T1000 (cell line): ENCODE measurements at places on chromosomes 1 and 21.

- DNase-seq = no peak
Observed at GRCh38 chr21:27572696-27573095, 605.8 kb upstream of the ADAMTS5 start.

GRCh38 chr21:32957545-32957944, 68.2 kb upstream of the OLIG2 start:
- no peak for DNase-seq

DNA sequence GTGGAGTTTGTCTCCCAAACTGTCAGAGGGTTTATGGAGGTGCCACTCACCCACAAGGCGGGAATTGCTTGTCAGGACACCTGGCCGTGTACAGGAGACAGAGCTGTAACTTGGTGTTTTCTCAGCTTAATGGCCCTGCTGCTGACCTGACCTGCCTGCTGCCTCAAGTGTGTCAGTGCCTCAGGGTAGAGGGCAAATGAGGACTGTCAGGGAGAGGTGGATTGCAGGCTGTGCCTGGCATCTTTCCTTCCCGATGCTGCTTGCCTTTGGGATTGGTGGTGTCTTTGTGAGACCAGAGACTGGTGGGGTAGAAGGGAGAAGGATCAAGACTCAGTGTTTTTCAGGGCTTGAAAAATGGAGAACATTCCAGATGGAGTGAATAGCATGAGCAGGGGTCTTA, 31.4 kb downstream of the TMEM53 start:
- DNase-seq = no peak

GRCh38 chr1:54804471-54805132, 3.5 kb upstream of the TTC22 start:
- DNase-seq = no peak

DNA sequence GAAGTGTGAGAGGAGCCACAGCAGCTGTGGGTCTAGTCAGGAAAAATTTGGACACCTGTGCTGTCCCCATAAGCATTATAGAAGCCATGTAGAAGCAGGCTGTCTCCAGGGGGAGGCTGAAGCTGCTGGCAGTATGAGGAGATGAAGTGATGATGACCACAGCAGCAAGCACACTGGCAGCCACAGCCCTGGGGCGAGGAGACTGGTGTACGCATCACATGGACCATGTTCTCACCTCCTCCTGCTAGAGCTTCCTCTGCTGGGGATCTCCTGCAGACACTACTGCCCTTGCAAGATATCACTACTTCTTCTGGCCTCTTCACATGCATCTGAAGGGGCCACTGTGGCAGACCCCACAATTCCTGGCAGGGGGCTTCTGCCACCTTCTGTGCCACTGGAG, 33.8 kb upstream of the CREG1 start:
- DNase-seq = no peak

GRCh38 chr1:245971711-245972085, 535.4 kb downstream of the SMYD3 start:
- DNase-seq = no peak

GRCh38 chr1:39431927-39432326, 59.5 kb upstream of the BMP8A start:
- DNase-seq = no peak

GRCh38 chr1:39659538-39659937, 12.4 kb downstream of the NT5C1A start:
- DNase-seq = no peak

DNA sequence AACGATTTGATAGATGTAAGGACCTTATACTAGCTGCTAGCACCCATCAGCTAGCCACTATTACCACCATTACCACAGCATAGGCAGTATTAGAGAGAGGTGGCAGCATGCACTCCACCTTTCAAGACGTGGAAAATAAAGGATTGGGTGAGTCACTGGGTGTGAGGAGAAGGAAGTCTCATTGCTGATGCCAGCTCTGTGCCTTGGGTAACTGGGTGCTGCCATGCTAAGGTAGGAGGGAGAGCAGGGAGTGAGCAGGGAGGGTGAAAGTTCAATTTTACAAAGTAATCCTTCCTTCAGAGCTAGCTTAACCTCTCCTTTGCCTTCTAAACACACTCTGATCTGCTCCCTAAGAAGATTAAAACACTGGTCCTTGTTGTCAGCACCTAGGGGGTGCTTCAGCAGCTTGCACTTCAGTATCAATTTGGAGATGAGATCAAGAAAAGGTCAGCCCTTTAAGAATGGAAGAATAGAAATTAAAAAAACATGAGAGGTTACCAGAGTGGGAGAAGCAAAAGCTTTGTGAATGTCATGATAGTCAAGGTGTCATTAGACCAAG, 1.8 kb upstream of the LIN9 start:
- DNase-seq = no peak

DNA sequence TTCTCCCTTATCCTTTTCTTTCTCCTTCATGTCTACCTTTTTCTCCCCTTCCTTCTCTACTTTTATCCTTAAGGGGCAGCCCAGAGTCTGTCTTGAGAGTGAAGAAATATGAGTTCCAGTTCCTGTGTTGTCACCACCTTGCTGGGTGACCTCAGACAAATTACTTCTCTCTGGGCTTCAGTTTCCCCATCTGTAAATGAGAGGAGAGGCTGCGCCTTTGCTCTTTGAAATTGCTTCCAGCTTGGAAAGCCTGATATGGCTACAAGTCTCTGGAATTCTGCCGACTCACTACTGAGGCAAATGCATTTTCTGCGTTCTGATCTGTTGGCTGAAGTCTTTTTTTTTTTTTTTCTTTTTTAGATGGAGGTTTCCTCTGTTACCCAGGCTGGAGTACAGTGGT, 119.2 kb downstream of the SYF2 start:
- no peak for DNase-seq

- DNase-seq = no peak
Observed at GRCh38 chr1:64231153-64231552, 27.7 kb downstream of the UBE2U start.

DNA sequence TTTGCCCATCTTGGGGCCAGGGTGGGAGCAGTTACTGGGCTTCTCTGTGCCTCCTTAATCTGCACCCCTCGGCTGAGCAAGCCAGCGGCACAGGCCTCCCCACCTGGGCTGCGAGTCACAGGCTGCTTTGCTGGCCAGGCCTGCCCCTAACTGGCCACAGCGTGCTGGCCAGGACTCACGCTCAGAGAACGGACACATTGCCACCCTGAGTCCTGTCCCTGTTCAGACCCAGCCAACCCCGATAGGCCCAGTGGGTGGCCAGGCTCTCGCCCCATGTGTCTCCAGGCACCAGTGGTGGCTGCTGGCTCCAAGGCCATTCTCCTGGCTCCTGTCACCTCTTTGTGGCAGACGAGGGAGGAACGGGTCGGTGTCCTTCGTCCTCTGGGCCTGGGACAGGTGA, 61.3 kb downstream of the MORN1 start:
- no peak for DNase-seq

DNA sequence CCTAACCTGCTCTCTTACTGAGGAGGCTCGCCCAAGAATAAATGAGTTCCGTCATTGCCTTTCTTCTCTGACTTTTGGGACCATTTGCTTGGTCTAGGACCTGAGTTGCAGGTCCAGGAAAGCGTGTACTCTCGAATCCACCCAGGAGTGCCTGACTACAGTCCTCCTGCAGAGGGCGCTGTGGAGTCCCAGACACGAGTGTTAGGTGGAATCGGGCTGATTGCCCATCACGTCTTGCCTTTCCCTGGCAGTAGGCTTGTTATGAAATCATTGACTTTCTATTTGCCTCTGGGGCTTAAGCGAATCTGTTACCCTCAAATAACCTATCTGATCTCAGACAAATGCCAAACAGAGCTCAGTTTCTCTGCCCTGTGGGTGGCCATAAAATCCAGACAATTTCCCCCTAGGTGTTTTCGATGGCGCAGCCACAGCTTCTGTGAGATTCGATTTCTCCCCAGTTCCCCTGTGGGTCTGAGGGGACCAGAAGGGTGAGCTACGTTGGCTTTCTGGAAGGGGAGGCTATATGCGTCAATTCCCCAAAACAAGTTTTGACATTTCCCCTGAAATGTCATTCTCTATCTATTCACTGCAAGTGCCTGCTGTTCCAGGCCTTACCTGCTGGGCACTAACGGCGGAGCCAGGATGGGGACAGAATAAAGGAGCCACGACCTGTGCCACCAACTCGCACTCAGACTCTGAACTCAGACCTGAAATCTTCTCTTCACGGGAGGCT, at the start of gene IL20:
IL20 (plus strand) TSS at position 685 of the 733 bp plus-strand sequence. CDS start 230 bp downstream, outside the sequence.
- no peak for DNase-seq

GRCh38 chr1:242448910-242449645, 75.4 kb downstream of the PLD5 start:
- DNase-seq = no peak

- DNase-seq = no peak
Observed at GRCh38 chr1:224559981-224560728, 56.0 kb upstream of the CNIH3 start.

DNA sequence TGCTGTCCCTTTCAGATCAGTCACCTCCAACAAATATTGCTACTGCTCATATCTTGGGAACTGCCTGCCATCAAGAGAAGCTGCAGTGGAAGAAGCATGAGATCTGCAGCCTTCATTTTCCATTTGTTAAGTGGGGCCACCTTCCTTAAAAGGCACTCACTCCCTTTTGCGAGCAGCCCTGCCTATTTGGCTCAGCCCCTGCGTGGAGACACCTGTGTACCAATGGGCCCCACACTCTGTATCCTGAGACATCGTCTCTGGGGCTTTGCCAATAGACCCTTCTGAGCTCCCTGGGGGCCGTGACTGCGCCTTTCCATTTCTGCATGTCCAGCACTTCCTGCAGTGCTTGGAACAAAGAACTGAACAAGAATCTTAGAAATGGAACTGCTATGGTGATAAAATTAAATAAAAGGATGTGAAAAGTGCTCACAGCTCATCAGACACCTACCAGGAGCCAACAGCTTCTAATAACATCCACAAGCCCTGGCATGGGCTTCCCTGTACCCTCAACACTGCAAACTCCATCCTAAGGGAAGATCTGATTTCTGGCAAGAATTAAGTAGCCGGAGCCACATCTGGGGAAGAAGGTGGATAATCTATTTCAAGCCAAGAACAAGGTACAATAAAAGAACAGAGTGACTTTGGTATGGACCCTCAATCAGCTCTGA, 36.7 kb downstream of the PARP1 start:
- DNase-seq = no peak

DNA sequence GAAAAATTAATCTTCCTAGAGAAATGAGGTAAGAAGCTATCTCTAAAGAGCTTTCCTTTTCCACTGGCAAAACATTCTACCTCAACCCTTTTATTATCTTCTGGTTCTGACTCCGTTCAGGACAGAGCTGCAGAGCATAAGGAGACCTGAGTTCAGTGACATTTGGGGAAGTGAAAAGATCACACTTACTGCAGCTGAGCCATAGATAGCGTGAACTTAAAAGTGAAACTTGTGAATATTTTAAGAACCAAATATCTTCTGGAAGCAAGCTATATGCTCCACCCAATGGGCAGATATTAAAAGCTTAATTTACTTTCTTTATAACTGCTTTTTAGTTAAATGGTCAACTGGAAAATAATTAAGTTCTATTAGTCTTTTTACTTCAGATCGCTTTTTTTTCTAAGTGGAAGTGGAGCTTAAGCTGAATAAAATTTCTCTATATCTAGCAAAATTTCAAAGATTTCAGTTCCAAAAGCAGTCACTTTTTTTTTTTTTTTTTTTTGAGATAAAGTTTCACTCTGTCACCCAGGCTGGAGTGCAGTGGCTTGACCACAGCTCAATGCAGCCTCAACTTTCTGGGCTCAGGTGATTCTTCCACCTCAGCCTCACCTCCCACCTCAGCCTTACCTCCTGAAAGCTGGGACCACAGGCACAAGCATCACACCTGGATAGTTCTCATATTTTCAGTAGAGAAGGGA, 11.9 kb downstream of the PTPN22 start:
- no peak for DNase-seq

DNA sequence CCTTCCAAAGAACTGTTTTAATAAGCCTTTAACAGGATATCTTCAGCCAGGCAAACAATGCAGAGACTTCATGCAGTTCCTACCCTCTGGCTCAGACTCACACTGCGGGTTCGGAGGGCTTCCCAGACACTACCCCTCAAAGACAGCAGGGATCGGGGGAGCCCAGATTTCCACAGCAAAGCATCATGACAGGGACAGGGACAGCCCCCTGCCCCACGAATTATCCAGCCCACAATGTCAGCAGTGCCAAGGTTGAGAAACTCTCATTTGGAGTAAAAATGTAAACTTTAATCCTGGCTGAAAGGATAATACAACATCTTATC, 20.1 kb downstream of the NPHP4 start:
- no peak for DNase-seq

GRCh38 chr1:231465051-231465450, 43.0 kb upstream of the EGLN1 start:
- no peak for DNase-seq

GRCh38 chr21:27704567-27705166, 737.8 kb upstream of the ADAMTS5 start:
- no peak for DNase-seq

GRCh38 chr1:31745096-31745945, 18.8 kb downstream of the ADGRB2 start:
- peak; percentile 64 for DNase-seq

GRCh38 chr21:14734191-14734590, 188.1 kb upstream of the SAMSN1 start:
- no peak for DNase-seq

DNA sequence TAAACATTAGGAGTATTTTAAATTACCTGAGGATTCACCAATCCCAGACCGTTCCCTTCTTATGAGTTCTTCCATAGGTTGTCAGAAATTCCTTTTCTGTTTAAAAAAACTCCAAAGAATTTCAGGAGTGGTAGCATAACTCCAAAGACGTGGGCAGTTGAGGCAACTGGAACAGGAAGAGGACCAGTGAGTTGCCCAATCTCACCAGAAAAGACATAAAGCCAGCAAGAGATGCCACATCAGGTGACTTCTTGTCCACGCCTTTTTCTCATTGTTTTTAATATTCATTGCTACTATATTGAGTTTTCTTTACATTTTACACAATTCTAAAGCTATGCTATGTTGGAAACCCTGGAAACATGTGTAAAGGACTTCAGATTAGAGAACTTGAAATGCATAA, 88.1 kb upstream of the JAK1 start:
- DNase-seq = no peak

GRCh38 chr1:214927796-214928195, 154.7 kb upstream of the KCNK2 start:
- no peak for DNase-seq

DNA sequence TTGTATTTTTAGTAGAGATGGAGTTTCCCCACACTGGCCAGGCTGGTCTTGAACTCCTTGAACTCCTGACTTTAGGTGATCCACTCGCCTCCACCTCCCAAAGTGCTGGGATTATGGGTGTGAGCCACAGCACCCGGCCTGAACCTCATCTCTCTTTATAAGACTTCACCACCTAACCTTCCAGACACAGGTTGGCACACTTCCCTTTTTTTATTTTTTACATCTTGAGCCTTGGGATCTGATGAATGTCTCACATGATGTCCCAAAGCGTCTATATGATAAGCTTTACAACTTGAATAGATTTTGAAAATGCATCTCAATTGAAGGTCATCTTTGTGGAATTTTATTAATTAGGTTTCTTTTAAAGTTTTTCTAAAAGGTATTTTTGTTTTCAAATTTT, 172.4 kb upstream of the IVNS1ABP start:
- DNase-seq = no peak

GRCh38 chr1:234611847-234612351, 1.9 kb upstream of the IRF2BP2 start:
- no peak for DNase-seq
